Stimulated activated CD4-positive, alpha-beta T cell treated with anti-CD3 and anti-CD28 coated beads, Interleukin-12 subunit alpha, Interleukin-12 subunit beta, amount 100 ng/mL, for 24 hours (primary cell): ENCODE measurements at places on chromosomes 2 and 18.

DNA sequence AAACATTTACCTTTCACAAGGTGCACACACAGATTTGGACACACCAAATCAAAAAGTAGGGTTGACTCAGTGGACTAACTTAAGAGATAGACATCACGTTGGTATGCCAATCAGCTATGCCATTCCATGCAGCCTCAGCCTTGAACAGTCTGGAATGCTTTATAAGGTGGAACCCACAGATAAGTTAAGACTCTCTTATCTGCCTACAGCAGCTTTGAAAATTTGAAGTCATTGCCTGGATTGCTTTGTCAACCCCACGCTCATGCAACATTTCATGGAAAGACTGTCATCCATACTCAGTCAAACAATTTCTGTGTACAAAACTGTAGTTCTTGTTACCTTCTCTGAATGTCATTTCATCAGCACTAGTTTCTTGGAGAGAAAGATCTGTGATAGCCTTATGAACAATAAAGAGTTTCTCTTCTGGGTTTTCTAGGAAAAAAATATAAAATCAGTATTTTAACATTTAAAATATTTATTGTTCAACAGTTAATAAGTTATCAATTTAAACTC lies 1.2 kb downstream of the ERMN start:
- no peak for DNase-seq

DNA sequence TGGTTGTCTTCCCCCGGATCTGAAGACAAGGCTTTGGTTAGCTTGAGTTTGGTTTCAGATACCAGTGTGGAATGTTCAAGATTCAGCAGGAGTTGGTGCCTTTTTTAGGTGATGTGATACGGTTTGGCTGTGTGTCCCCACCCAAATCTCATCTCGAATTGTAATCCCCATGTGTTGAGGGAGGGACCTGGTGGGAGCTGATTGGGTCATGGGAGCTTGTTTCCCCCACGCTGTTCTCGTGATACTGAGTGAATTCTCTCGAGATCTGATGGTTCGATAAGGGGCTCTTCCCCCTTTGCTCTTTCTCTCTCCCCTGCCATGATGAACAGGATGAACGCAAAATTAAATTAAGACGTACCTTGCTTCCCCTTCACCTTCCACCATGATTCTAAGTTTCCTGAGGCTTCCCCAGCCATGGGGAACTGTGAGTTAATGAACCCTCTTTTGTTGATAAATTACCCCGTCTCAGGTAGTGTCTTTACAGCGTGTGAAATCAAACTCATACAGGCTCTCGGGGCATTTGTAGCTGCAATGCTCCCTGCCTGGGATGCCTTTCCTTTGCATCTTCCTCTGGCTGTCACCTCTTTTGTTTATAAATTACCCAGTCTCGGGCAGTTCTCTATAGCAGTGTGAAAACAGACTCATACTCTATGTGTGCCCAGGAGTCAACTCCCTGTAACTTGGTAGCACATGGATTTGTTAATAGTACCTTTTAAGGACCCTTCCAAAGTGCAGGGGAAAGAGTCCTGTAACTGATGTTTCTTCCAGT lies 21.3 kb downstream of the PDCD1 start:
- no peak for DNase-seq

DNA sequence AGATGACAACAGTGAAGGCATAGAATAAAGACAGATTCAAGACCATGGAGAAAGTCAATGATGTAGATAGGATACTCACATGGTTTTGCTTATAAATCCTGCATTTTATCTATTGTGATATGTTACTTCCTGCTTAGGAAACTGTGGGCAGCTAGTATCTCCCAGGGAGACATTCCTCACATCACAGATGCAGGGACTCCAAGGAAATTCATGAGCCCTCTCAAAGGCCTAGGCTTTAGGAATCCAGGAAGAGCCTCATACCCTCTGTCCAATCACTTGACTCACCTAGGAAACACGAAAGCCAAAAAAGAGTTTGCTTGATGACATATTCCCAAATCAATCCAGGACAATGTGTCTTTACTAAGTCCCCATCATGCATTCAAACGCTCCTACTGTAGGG lies 247.8 kb upstream of the KLHL29 start:
- no peak for DNase-seq

- no peak for DNase-seq
These were observed 62.2 kb downstream of the ADNP2 start for GRCh38 chr18:80171054-80171872.

DNA sequence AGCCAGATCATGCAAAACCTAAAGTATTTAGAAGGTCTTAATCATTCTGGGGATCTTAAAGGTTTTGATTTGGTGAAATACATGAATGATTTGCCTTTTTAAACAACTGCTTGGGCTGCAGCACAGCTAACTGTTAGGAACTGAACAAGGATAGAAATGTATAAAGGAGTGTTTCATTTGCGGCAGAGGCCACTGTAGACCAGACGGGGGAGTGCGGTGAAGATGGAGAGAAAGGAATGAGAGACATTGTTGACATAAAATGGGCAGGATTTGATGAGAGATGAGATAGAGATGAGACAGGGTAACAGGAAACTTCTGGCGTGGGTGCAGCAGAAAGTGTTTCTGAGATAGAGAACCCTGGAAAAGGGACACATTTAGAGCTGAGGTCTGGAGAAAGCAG lies 308.1 kb downstream of the TMX3 start:
- DNase-seq, result no peak
